ENCODE measurements at places on chromosomes 11 and 22. TPM values are rescaled to one million over a fixed set of nuclear protein-coding genes. Genes with fewer than 3 reads are reported as not detected.

The MRPL48 gene
- total RNA-seq = 43.3 TPM

The ZBED4 gene
- total RNA-seq = 11.5 TPM

The MAPK8IP1 gene
- 6.1 TPM for total RNA-seq

The TSPAN32 gene
- not detected for total RNA-seq
